ENCODE measurements at places on chromosomes 1 and 21. TPM values are rescaled to one million over a fixed set of nuclear protein-coding genes. Genes with fewer than 3 reads are reported as not detected.

DNA sequence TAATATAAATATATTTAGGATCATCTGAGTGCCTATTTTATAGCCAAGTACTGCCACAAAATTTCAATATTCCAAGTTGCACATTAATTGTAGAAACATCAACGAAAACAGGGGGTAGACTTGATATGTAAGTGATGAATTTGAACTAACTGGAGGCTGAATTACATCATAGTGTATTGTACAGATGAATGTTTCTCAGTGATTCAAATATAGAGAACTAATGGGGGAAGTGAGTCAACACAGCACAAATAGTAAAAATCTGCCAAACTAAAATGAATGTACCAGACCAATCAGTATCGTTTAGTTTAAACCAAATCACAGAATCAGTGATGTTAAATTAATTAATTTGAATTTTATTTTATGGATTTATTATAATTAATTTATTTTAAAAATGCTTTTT lies 42.8 kb downstream of the RTCA start:
- DNase-seq, result no peak

Gene TLR5
- 23.8 TPM for total RNA-seq

- no peak for DNase-seq
These were observed 122.7 kb downstream of the PSMG1 start for GRCh38 chr21:39060485-39061083.

DNA sequence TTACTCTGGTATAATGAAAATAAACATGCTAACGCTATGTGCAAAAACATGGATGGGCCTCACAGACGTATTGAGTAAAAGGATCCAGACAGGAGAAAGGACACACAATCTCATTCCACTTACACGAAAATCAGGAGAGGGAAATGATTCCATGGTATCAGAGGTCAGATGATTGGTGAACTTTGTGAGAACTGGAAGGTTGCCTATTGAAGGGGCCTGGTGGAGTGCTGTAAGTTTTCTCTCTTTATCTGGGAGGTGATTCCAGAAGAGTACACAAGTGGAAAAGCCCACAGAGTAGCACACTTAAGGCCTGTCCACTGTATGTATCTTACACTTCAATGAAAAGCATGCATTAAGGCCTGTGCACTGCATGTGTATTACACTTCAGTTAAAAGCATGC lies 9.6 kb downstream of the GSTM2 start:
- peak; percentile 3 for DNase-seq

Gene AGPAT3
- total RNA-seq, result 33.9 TPM

Data from umbilical cord (tissue), 2 donors.